ENCODE measurements at places on chromosomes 11 and 22.

GRCh38 chr11:68584097-68584496 lies 100.2 kb upstream of the GAL start:
- peak; percentile 35 for DNase-seq

DNA sequence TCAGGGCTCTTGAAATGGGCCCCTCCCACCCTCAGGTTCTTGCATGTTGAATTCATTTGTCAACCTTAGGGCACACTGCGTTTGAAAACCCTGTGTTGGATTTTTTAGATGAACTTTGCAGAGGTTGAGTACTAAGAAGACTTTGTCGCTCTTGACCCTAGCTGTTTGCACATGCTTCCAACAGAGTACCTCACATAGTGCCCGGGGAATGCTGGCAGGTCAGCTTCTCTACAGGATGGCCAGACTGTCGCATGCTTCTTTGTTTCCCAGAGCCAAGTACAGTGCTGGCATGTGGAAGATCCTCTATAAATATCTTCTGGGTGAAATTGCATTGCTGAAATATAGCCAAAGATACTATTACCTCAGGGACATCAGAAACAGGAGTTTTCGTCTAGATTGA lies 59.9 kb downstream of the FAT3 start:
- no peak for DNase-seq

- peak; percentile 28 for DNase-seq
Observed at GRCh38 chr22:26642465-26643417, 14.6 kb upstream of the MIAT start.

DNA sequence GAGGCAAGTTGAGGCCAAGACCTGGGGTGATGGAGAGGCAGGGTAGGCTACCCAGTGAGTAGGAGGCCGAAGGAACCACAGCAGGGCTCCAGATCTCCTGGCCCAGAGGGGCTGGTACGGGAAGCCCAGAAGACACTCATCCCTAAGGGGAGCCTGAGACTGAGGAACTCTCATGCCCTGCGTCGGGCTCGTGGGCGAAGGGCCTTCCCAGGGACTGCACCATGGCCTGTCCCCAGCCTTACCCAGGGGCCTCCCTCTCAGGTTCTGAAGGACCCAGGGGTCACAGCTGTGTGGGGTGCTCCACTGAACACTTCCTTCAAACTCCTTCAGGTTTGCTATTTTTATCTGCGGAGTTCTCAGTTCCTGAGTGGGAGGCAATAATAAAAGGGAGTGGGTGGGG lies 15.8 kb upstream of the SYT12 start:
- no peak for DNase-seq

GRCh38 chr22:27046086-27046485 lies 388.7 kb downstream of the MIAT start:
- DNase-seq = no peak

DNA sequence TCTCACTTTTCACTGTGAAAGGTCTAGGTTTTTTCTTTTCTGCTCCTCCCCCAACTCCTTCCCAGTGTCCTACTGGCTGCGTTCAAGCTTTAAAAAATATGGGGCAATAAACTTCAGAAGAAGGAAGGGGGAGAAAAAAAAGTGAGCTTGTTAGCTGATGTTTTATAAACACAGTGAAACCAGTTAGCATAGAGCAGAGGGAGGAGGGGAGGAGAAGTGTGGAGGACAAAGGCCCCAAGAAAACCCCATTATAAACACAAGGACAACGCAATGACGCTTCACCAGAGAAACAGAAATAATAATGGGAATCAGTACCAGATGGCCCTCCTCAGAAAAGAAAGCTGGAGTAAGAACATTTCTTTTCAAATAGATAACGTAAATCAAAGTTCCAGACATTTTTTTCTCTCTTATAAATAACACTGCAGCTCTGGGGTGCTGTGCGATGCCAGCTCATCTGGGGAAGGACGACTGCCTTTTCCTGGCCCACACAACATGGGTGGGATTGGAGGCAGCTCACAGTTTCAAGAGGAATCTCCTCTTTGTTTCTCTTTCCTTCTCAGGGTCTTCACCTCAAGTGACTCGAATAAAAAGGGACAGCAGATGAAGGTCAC lies 235.4 kb upstream of the NARS2 start:
- DNase-seq = no peak

DNA sequence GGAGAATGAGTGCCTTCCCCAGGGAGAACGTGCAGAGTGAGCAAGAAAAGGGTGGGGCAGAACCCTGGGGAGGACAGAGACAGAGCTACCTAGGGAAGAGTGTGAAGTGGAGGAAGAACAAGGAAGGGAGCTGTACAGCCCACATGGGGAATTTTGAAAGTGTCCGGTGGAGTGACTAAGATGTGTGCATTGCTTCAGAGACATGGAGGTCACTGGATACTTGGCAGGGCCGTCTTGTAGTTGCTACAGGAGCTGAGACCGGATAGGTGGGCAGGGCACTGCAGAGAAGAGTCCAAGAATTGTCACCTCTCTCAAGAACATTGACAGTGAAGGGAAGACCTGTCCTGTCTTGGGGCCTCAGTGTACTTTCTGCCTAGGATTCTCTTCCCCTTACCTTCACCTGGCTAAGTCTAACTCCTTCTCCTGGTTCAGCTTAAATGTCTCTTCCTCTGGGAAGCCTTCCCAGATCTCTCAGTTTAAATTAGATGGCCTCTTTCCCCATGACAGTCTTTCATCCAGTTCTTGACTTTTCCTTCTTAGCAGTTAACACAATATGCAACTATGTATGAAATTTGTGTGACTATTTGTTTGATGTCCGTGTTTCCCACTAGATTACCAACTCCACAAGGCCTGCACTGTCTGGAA lies 9.2 kb upstream of the P2RY6 start:
- no peak for DNase-seq

DNA sequence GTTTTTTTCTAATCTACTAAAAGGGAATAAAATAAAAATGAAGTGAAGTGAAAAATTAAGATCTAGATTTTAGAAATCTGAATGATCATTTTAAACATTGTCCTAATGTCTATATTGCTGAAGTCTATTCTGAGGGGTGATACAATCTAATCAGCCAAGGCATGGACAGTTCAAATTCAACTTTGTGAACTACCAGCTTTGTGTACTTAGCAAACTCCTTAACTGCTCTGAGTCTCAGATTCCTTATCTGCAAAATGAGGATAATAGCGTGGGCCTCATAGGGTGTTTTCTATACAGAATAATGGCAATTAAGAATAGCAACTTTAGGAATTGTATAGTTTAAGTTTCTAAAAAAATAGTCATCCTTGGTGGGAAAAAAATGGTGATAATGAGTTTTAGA lies 31.4 kb downstream of the FAR1 start:
- no peak for DNase-seq

DNA sequence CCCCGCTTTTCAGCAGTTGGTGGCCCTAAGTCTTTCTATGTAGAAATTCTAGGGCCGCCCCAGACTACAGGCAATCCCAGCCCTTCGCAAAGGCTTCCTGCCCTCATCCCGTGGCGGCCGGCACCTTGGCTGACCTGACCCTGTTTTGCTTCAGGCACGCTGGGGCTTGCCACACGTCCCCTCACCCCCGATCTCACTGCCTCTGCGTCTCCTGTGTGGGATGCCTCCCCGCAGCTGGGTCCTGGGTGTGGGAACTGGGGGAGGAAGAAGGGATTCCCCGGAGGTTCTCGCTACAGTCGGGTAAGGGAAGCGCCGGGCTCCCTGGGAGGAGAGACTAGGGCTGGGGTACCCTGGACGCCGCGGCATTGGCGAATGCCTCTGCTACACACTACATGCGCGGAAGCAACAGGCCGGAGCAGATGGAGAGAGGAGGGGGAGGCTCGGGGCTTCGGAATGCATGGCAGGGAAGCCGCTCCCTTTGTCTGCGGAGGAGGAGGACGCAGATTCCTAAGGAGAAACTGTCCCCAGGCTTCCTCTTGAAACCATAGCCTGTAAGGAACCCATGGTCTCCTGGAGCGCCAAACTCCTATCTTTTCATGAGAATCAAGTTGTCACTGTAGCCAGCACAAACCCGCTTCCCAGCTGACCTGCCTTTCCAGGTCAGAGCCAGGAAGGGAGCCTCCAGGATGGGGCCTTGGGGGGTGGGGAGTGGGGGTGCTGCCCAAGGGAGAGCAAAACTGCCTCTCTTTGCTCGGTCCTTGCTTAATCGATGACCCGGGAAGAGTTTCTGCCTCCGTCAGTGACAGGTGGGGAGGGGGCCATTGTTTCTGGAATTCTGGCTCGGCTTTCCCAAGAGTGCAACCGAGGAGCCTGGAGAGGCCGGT lies 1.4 kb downstream of the DTX4 start:
- DNase-seq = no peak

DNA sequence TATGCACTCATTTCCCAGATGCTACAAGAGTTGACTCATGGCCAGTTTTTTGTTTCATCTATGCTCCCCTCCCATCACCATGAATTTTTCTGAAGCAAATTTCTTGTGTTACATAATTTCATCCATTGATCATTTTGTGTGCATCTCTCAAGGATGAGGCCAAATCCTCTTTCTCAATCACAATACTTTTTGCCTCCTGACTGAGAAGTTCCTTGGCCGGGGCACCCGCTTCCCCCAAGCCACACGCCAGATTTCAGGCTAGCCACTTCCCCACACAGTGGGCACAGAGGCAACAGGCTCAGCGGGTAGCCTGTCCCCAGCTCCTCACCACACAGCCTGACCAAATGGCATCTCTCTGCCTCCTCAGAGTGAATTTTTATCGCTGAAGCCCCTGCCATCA lies 9.8 kb upstream of the DSCAML1 start:
- DNase-seq = no peak

DNA sequence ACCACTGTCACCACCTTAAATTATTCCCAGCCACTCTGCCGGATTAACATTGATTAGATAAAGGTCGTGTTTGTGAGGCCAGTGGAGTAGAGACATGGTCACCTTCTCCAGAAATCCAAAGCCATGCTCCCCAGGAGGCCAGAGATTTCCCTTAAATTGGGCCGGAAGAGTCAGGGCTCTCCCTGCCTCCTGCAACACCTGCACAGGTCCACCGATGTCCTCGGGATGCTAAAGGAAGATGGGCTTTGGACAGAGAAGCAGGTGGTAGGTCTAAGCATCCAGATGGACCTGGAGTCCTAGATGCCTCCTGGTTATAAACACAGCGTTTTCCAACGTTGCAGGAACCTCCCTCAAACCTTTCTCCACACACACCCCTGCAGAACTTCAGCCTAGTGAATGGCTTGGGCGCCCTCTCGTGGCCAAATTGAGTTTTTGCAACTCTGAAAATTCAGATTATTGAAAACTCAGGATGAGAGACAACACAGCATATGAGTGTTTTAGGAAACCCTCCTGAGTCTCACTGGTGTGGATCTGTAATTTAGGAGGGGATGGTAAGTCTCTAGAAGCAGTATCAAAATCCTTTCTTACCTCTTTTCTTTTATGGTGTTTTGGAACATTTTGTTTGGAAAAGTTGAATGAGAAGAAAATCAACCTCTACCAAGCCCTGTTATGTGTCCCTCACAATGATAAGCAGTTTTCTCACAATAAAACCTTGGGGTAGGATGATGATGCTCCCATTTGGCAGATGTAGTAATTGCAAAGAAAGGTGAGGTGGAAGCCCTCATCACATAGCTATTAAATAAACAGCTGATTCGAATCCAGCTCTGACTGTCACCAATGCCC lies 109.6 kb downstream of the RRAS2 start:
- DNase-seq = peak; percentile 55

DNA sequence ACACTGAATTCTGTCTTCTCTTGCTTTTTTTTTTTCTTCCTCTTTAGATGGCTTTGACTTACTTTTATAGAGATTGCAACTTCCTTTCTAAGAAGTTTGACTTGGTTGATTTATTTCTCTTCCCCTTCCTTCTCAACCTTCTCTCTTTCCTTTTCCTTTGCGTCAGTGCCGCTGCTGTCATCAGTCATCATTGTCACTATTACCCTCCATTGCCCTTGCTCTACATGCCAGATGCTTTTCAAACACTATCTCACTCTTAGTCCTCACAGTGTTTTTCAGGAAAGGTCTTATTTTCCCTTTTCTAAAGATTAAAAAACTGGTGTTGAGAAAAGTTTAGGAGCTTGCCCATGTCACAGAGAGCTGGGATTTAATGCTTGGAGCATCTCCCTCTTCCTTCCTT lies 74.7 kb upstream of the C11orf87 start:
- DNase-seq = no peak

GRCh38 chr11:1959786-1960185 lies 12.7 kb downstream of the MRPL23 start:
- DNase-seq = no peak

- DNase-seq = no peak
Observed at GRCh38 chr11:128552783-128553661, 34.3 kb downstream of the ETS1 start.
